ENCODE measurements at places on chromosomes 3 and 15.
A peak's percentile ranks its signal among the peaks of the same experiment; 100 is the strongest.

DNA sequence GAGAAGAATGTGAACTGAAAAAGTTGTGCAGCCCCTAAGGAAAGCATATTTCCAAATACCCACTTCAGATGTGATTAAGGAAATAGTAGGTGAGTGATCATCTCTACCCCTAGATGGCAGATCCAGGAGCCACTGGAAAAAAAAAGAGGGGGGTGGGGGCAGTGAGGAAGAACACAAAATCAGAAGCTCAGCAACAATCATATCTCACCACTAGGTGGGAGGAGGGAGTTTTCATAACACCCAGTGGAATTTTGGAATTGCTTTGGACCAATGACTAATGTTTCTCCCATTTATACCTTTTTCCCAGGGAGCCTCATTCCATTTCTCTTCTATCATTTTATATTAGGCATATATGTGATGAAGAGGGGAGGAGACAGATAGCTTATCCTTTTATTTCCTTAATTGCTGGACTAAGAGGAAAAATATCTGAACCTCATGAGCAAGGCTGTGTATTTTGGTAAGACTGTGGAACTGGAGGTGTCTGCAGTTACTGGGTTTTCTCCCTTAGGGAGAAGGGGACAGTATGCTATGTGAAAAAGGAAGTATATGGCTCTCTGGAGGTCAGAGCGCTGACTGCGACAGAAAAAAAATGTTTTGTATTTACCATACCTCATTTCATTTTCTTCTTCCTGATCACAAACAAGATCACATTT lies 363.4 kb downstream of the GAP43 start:
- peak; percentile 44 for DNase-seq

- no peak for DNase-seq
Observed at GRCh38 chr3:43913036-43913948, 222.6 kb downstream of the ABHD5 start.

DNA sequence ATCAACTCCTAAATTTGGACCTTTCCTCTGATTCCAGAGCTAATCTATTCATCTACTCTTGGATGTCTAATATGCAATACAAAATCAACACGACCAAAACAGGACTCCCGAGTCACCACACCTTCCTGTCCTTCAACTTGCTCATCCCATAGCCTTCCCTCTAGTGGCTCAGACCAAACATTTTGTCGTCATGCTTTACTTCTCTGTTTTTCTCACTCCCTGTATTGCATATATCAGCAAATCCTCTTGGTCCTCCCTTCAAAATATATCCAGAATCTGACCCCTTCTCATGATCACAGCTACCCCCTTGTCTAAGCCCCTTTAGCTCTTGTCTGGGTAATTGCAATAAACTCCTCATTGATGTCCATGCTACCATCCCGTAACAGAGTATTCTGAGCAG lies 30.5 kb upstream of the DCP1A start:
- DNase-seq = no peak

- no peak for DNase-seq
Observed at GRCh38 chr3:177147790-177148189, 49.5 kb downstream of the TBL1XR1 start.

GRCh38 chr15:84594617-84595290 lies 6.1 kb upstream of the ZSCAN2 start:
- DNase-seq = no peak

DNA sequence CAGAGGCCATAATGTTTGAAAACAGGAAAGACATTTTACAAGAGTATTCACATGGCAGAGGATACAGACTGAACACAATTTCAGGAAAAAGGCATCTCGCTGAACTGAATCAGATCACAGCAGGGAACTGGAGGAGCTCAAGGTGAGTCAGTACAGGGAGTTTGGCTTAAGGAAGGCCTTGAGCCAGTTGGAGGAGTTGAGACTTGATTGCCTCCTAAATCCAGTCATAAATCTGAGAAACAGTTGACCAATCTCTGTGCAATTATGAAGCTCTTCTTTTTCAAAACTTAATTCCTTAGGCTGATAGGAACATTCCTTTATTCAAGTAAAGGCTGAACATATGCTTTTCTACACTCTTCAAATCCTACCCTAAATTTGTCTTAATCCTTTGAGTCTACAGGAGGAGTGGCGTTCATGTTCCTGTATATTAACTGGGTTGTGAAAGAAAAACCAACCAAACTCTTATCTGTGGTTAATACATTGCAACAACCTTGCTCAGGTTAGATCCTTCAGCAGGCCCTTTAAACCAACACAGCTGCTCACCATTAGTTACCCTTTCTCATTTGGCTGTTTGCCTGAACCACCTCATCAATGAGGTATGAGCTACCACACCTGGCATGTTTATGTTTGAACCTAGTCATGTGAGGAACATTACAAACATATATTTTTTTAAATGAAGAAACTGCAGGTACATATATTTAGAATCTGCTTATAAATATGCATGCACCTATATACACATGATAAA lies 404.1 kb upstream of the ATP11B start:
- DNase-seq = no peak

DNA sequence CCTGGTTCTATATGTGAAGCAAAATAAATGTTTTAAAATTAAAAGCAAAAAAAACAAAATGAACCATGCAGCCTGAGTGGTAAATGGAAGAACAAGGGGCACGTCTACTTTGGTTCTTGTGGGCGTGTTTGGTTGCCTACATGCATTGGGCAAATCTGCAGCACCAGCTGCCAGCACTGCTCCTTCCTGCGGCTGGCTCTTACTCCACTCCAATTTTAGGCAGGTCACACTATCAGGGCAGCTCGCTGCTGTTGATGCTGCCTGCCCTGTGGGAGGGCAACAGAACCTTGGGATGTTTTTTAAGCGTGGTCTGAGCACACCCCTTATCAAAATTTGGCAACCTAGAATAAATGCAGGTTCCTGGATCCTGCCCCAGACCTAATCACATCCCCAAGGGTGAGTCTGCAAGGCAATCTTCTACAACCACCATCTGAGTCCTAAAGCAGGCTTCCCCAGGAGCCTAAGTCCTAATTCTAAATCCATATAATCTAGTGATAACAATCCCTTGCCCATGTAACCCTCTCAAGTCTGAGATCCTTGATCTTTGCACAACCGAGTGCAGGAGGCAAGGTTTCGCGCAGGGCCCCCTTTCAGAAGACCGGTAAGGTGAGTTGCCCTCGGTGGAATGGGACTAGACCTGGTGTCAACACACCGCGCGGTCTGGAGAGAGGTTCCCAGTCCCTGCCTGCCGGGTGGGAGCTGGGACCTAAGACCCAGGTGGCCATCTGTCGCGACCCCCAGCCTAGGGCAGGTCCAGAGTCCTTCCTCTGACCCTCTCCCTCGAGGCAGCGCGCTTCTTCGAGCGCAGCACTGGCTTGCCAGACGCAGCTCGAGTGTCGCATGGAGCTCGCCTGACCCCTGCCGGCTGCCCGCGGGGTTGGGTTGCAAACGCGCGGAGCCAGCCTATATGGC lies 15.9 kb downstream of the IVD start:
- DNase-seq = peak; percentile 67

DNA sequence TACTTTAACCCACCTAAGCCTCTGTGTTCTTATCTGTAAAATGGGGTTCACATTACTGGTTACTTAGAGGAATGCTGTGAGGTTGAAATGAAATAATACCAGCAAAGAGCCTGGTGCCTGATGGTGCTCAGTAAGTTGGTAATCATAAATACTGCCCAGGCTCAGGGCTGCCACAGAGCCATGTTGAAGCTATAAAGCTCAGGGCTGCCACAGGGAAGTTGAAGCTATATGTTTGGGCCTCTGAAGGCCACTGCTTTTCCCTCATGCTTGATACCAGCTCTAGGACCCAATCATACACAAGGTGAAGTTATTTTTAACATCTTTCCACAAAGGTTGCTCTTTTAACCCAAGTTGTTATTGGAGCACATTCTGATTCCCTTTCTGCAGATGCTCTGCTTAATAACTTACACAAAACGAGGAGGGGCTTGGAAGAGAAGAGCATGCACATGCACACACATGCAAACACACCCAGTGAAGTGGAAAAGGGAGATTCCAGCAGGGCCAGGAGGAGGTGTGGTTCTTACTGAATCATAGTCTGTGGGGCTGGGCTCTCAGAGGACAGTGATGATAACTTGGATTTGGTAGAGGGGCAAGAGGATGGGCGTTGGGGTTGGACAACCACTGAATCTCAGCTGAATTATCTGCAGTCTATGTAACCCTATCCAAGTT lies 17.4 kb downstream of the PARP14 start:
- DNase-seq = no peak

- peak; percentile 48 for DNase-seq
Observed at GRCh38 chr3:108222853-108223565, 785 bp upstream of the IFT57 start.

DNA sequence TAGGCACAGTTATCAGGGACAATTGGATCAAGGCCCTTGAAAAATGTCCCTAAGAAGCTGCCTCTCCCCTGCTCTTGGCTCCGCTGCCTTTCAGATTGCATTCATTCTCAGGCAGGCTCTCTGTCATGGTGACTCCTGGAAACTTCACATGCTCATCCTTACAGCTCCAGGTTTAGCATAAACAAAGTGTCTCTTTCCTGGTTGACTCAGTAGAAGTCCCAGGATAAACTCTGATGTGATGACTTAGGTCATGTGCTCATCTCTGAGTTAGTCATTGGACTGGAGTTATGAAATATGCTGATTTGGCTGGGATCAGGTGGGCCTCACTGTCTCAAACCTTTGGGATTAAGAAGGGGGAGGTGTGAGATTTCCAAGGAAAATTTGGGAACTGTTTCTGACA lies 243.8 kb downstream of the ZNF621 start:
- no peak for DNase-seq

DNA sequence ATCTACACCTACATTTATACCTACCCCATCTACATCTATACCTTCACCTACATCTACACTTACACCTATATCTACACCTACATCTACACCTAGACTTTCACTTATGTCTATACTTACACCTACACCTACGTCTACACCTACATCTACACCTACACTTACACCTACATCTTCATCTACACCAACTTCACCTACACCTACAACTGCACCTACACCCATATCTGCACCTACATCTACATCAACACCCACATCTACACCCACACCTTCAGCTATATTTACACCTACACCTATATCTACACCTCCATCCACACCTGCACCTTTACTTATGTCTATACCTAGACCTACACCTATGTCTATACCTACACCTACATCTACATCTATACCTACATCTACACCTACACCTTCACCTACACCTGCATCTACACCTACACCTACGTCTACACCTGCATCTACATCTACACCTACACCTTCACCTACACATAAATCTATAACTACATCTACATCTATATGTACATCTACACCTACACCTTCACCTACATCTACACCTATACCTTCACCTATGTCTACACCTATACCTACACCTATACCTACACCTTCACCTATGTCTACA lies 30.9 kb upstream of the PRR23E start:
- DNase-seq = no peak

DNA sequence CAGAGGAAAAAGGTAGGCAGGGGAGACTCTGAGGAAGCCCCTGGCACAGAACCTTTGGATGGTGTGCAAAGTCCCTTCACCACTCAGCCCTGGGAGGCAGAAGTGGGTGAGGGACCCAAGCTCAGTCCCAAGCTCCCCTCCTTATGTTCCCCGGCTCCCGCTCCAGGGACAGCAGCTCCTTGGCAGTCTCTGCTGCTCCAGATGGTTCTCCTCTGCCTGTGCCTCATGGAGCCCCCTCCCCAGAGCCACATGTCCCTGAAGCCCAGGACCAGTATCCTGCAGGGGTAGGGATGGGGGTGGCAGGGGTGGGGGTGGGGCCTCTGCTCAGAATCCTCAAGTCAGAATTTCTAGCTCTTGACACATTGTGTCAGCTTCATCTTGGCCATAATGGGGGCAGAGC lies 8.0 kb upstream of the CAMKV start:
- DNase-seq = no peak

DNA sequence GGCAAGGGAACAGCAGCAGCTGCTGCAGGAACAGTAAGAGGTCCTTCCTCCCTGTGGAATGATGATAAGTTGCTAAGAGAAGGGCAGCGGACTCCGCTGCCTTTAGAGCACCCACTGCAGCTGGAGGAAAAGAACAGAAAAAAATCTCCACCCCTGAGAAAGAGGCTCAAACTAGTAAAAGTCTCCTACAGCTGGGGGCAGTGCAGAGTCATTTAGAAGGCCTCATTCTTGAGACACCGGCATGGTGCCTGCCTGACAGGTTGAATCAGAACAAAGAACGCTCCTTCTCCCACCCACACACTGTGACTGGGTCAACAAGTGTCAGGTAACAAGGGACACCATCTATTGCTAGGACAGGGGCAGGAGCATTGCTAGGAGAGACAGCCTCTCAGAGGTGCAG lies 188.4 kb downstream of the ABHD5 start:
- no peak for DNase-seq

GRCh38 chr15:43441316-43441715 lies 51.6 kb downstream of the TP53BP1 start:
- DNase-seq = no peak

- DNase-seq = no peak
Observed at GRCh38 chr15:74062671-74063070, 19.7 kb downstream of the GOLGA6A start.

DNA sequence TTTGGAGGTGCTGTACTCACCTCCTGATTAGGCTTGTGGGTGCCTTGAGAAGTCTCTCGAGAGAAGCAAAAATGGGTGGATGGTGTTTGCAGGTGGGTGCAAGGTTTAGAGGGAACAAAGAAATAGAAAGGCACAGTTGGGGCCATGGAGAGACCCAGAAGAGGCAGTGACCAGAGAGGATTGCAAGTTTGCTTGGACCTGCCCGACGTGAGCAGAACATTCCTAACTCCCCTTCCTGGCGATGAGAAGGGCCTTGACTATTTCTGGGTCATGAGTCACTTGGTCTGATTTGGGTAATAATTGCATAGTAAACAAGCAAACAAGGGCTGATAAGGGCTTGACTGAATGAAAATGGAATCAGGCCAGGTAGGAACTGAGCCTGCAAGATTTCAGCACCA lies 7.0 kb upstream of the CTSH start:
- DNase-seq = no peak

GRCh38 chr3:140443073-140443472 lies 234.8 kb upstream of the TRIM42 start:
- no peak for DNase-seq

- no peak for DNase-seq
Observed at GRCh38 chr3:124007186-124007585, 15.3 kb upstream of the ROPN1 start.

GRCh38 chr3:44923632-44924456 lies 49.4 kb downstream of the TGM4 start:
- DNase-seq = peak; percentile 38

DNA sequence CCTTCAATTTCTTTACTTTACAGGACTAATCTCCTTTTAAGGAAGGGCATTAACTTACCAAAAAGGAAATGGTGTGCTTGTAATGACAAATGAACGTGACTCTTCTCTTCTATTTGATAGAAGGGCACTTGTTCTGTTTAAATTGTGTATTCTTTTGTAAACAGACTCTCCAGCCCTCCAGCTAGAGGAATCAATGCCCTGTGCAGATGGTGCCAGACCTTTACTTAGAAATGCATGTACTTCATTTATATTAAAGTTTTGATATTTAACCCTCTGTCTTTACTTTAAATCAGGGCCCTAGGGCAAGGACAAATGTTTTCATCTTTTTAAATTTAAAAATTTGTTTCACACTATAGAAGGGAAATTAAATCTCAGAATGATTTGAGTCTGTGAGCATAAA lies 355.1 kb downstream of the GBE1 start:
- DNase-seq = no peak
